Activated effector memory CD4-positive, alpha-beta T cell treated with Interleukin-2 at 50 U/mL for 16 hours (primary cell): ENCODE measurements at places on chromosomes 1 and 21.

- DNase-seq: no peak
Observed at GRCh38 chr1:6827630-6828165, 42.4 kb downstream of the CAMTA1 start.

DNA sequence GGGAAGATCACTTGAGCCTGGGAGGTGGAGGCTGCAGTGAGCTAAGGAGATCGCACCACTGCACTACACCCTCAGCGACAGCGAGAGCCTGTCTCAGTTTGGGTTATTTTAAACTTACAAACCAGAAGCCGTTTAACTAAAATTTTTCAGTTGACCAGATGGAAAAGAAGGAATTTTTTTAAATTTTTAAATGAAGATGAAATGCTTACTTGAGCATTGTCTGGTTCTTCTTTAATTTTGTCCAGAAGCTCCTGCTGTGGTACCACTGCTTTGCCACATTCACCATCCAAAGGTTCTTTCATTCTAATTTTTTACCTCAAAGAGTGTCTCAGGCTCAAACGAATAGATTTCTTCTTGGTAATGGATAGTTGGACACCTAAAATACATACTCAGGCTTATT lies 1.4 kb downstream of the ZMYM6 start:
- DNase-seq: no peak

GRCh38 chr1:212712451-212713303 lies 13.0 kb upstream of the BATF3 start:
- no peak for DNase-seq

- DNase-seq: no peak
Observed at GRCh38 chr1:45322486-45323040, 4.1 kb upstream of the HPDL start.

DNA sequence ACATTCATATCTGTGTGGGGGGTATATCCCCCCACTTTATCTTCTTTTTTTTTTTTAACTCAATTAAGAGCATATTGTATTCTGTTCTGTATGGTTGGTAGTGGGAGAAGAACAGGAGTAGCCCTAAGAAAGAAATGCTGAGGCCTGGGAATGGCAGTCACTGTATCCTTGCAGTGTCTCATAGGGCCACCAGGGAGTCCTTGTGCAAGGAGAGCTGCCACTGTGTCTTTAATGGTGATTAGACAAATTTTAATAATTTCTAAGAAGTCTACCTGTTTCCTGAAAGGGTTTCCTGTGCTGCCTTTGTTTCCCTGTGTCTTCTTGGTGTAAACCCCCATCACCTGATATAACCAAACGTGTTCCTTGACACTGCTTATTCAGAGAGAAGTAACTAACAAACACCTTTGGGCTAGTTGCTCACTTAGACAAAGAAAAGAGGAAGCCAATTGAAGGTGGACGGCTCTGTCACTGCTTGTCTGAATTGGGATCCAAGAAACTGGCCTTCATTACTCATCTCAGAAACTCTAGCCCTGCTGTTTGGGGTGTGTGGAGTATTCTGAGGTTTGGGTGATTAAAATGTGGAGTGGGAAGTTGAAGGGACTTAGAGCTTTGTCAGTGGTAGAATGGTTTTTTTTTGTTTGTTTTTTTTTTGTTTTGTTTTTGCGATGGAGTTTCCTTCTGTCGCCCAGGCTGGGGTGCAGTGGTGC lies 15.2 kb downstream of the GIPC2 start:
- no peak for DNase-seq

- DNase-seq: no peak
Observed at GRCh38 chr1:162212713-162213112, 143.2 kb downstream of the NOS1AP start.

- no peak for DNase-seq
Observed at GRCh38 chr1:97841338-97841737, 79.5 kb downstream of the DPYD start.

DNA sequence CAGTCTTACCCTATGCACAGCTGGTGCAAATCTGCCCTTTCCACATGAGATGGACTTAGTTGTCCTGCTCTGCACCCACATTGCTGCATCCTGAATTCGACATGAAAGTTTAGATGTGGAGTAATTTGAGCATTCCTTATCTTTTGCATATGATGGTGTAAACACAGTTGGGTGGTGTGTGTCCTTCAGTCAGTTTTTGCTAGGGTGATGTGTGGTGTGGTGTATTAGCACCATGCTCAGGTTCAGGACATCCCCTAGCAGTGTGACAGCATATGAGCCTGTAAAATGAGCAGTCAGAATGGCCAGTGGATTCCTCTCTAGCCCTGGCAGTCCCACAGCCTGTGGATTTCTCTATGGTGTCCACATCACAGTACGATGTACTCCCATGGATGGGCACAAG lies 42.6 kb upstream of the CD101 start:
- no peak for DNase-seq

DNA sequence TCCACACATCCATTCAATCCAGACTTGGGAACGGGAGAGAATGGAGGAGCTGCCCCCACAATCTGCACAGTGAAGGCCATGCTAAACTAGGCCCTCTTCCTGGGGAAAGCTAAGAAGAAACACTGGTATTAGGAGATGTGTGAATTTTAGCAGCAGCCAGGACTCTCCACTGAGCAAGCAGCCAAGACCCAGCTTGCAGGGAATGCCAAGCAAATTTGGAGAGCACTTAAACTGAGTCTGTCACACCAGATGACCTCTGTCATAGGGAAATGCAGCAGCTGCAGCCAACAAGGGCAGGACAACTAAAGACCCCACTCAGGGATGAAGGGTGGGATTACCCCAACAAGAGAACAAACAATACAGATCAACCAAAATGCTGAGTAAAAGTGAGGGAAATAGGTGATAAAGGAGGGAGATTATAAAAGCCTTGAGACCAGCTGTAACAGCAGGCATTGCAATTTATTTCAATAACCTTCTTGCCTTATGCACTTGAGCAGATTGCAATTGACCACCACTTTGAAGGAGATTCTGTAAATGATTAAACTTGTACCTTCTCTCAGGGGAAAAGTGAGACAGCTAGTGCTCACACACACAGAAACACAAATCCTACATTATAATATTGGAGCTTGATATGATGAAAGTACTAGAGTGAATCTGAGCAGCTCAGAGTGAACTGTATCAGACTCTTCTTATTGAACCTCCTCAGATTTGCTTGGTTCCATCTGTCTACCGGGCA lies 2.5 kb upstream of the CLCA1 start:
- no peak for DNase-seq

GRCh38 chr21:41458559-41458958 lies 32.5 kb downstream of the MX1 start:
- no peak for DNase-seq

DNA sequence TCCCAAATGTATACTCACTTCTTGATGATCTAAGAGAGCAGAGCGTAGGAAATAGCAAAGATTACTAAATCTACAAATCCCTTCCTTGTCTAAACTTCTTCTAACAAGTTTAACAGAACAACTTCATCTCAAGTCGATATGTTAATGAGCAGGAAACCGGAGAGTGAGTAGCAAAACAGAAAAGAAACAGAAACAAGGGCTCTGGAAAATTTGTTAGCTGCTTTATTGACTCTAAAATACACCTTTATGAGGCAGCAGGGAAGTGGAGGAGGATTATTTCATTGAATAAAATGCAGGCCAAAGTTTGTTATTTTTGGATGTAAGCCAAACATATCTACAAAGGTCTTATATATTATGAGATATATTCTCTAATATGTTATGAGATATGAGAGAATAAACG lies 192.4 kb downstream of the LRRIQ3 start:
- DNase-seq: no peak

- DNase-seq: no peak
Observed at GRCh38 chr1:98005326-98006010, 84.6 kb upstream of the DPYD start.

GRCh38 chr1:150186789-150187559 lies 37.3 kb downstream of the PLEKHO1 start:
- no peak for DNase-seq

- no peak for DNase-seq
Observed at GRCh38 chr1:89943846-89944781, 50.8 kb upstream of the ZNF326 start.

GRCh38 chr1:83077411-83077810 lies 921.5 kb downstream of the TTLL7 start:
- DNase-seq: no peak

- DNase-seq: no peak
Observed at GRCh38 chr1:20878799-20879198, 91.7 kb upstream of the HP1BP3 start.

DNA sequence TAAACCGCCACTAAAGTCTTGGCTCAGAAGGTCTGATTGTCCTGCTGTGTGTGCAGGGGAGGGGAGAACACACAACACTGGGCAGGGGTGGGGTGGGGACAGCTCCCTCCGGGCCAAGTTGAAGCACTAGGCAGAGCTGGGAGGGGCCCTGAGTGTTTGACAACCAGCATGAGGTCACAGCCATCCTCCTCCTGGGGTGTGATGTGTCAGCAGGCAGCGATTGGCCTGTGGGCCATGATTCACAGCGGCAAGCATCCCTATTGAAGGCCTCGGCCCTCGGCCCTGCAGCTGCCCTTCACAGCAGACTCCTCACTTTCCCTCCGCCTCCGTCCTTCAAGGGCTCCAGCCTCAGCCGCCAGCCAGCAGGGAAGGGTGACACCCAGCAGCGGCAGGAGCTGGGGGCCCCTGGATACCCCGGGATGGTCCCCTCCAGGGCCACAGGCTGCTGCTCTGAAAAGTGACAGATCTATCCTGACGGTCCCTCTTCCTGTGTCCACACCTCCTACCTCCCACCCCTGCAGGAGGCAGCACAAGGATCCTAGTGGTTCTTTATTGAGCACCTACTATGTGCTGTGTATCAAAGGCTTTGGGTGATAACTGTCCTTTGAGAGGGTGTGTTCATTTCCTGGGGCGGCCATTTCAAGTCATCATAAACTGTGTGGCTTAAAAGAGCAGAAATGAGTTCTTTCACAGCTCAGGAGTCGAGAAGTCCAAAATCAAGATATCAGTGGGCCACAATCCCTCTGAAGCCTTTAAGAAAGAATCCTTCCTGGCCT lies 66.0 kb upstream of the SLC25A33 start:
- no peak for DNase-seq
